ENCODE measurements at places on chromosomes 5 and 9.
A peak's percentile ranks its signal among the peaks of the same experiment; 100 is the strongest.

GRCh38 chr5:17261075-17261474, 43.6 kb downstream of the BASP1 start:
- DNase-seq, result no peak

- peak; percentile 38 for DNase-seq
Measured at GRCh38 chr5:6712142-6712576, 1.1 kb upstream of the TENT4A start.

DNA sequence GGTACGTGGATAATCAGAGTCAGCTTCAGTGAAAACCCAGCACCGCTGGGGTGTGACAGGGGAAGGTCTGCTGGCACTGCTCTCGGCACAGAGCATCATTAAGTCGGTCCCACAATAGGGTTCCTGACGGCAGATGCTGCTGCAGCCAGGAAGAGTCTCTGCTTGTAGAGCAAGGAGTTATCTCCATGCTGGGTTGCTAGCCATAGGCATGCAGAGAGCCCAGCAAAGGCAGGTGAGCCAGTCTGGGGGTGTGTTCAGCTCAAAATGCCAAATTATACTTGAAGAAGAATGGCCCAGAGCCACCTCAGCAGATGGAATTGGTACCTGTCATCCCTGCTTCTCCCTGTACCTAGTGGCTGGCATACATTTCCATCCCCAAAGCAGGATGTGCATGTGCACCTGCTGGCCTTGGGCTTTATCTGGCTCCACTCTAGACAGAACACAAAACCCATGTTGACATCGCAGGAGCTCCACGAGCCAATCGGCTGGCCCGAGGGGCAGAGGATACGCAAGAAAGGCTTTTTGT, 100.8 kb downstream of the WDR41 start:
- no peak for DNase-seq

- DNase-seq, result no peak
Measured at GRCh38 chr9:34097865-34098264, 28.6 kb downstream of the DCAF12 start.

DNA sequence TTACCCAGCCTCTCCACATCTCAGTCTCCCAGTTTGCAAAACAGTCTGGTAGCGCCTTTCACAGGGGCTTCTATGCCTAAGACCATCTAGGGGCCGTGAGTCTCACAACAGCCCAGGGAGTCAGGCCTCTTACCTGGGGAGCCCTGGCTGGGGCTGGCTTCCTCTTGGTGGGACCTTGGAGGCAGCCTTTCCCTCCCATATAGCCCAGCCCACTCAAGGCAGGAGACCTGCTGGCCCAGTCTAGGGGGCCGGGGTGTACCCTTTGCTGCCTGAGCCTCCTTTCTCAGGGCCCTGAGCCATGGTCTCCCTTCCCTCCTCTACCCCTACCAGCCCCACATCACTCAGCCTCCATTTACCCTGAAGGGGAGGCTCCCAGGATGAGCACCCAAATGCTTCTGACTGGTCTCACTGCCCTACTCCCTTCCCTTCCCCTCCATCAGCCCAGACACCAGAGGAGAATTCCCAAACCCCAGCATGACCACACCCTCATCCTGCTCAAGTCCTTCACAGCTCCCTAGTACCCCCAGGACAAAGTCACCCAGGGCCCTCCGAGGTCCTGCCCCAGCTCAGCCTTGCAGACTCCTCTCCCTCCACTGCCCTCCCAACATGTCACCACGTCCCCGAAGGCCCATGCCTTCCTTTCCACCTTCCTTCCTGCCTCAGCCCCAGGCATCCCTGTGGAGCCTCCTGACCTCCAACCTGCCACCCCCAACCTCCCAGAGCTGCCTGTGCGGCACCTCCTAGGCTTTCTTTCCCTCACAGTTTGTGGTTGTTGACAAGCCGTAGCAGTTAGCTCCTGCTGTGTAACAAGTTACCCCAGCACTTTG, 55.3 kb downstream of the BARX1 start:
- no peak for DNase-seq

DNA sequence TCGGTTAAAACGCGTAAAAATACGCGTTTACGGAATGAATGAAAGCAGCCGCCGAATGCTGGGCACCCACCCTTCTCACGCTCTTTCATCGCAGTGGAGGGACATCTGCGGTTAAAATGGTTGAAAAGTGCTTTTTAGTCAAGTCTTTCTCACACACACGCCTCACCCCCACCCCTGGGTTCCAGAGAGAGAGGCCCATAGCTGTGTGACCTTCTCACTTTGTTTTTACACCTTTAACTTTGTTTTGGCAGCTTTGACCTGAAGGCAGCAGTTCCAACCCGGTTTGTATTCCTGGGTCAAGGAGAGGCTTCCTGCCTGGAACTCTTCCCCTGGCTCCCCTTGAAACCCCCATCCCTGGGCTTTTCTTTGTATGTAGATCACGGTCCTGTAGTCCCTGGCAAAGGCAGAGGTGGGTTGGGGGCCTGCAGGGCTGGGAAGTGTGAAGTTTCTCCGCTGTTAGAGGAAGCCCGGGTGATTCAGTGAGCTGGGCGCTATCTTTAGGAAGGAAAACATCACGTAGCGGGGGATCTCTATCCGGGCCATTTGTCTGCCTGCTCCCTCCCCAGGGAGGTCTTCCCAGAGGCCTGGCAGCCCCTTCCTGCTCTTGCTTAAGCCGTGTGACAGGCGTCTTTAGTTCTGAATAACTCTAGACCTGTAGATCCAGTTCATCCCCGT, 29.6 kb downstream of the SPRY4 start:
- DNase-seq, result no peak

GRCh38 chr9:122190597-122191381, 31.1 kb downstream of the MORN5 start:
- peak; percentile 67 for DNase-seq

DNA sequence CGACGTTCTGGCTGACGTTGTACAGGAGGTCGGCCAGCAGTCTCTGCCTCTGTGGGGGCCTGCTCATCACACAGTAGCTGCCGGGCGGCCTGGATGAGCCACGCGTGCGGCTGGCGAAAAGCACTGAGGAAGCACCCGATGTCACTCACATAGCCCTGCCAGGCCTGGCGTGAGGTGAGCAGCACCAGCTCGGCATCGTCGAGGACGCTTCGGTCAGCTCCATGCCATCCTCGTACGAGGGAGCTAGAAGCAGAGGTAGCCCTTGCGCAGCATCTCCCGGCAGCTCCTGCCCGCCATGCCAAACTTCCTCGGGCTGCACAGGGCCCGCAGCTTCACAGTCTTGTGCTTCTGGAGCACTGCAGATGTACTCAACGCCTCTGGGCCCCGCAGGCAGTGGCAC, 6.2 kb downstream of the NDUFB6 start:
- no peak for DNase-seq
